ENCODE measurements at places on chromosomes 16 and 17.
A peak's percentile ranks its signal among the peaks of the same experiment; 100 is the strongest.

GRCh38 chr17:32742681-32743538, 134.0 kb downstream of the MYO1D start:
- no peak for DNase-seq

DNA sequence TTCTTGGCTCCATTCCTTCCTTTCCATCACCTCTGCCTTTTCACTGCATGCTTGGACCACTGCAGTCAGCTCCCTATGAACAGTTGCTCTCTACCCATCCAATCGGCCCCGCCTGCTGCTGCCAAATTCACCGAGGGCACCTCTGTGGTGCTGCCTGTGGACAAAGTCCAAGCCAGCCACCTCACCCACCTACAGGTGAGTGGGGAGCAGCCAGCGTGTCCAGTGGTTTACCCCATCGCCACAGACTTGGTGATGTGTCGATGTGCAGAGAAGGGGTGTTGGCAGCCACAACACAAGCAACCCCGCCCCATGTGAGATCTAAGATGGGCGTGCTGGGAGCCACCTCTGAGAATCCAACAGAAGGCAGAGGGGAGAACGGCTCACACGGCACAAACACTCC, 43.7 kb upstream of the STH start:
- no peak for DNase-seq

- peak; percentile 46 for DNase-seq
Measured at GRCh38 chr17:82781894-82782274, 30.0 kb downstream of the TBCD start.

DNA sequence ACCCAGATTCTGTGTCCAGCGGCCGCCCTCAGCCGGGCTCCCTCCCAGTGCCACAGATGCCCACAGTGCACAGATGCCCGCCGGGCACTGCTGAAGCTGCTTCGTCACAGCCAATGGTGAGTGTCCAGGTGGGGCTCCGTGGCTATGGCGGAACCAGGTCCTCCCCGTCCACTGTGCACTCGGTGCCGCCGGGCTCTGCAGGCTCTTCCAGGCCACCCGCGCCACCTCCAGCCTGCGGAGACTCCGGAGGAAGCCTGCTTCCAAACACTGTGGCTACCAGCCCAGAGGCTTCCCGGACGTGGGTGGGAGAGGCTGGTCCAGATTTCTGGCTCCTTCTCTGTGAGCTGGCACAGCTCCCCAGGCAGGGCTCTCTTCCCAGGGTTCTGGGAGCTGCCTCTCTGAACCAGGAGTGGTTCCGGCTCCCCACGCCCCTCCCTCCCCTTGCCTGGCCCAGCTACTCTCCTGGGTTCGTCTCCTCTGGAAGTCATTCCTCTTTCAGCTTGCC, 2.8 kb upstream of the PYCR1 start:
- DNase-seq, result no peak

GRCh38 chr17:74079537-74080300, 123.8 kb upstream of the RPL38 start:
- DNase-seq, result no peak

GRCh38 chr16:10200637-10201586, 18.7 kb upstream of the GRIN2A start:
- no peak for DNase-seq

GRCh38 chr16:88813269-88814143, 1.8 kb upstream of the APRT start:
- DNase-seq, result no peak

DNA sequence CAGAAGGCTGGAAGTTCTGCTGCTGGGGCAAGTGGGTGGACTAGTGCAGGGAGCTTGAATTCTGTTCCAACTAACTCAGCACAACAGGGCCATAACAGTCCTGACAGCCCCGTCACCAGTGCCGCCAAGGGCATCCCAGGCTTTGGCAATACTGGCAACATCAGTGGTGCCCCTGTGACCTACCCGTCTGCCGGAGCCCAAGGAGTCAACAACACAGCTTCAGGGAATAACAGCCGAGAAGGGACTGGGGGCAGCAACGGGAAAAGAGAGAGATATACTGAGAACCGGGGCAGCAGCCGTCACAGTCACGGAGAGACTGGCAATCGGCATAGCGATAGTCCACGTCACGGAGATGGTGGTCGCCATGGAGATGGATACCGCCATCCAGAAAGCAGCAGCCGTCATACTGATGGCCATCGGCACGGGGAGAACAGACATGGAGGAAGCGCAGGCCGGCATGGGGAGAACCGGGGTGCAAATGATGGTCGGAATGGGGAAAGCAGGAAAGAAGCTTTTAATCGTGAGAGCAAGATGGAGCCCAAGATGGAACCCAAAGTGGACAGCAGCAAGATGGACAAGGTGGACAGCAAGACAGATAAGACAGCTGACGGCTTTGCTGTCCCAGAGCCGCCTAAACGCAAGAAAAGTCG, 9.4 kb upstream of the PSMC5 start:
- no peak for DNase-seq

DNA sequence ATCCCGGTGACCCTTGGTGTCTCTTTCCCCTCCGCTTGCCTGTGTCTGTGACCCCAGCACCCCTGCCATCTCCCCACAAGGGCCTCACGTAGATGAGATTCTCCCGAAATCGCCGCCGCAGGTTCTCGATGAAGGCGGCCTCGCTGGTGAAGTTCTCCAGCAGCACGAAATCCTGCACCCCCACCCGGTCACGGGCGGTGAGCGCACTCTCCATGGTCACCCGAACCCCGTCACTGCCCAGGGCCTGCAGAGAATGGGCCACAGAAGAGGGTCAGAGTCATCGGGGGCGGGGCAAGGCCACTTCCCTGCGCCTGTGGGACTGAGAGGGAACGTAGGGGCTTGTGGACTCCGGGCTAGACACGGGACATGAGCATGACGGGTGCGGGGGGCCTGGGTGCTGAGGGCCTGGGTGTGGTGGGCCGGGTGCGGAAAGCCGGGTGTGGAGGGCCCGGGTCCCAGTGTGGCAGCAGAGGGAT, 8.4 kb downstream of the MYO1C start:
- no peak for DNase-seq

DNA sequence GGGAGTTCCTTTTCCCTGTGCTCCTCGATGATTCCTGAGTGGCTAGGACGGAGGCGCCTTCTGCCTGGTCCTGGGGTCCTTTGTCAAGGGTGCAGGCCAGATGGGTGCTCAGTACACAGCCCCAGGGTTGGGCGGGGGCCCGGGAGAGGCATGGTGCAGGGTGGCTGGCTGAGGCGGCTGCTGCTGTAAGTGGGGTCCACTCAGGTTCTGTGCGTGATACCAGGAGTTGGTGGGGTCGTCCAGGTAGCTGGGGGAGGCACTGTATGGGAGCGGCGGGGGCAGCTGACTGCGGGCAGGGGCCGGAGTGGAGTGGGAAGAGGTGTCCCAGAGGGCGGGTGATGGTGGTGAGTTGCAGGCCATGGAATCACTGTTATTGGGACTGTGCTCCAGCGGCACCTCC, 3.6 kb downstream of the DLX3 start:
- no peak for DNase-seq

GRCh38 chr17:49926886-49927285, 42.1 kb upstream of the DLX4 start:
- DNase-seq, result no peak

- DNase-seq, result no peak
Measured at GRCh38 chr16:2155977-2156848, 631 bp downstream of the TRAF7 start.

DNA sequence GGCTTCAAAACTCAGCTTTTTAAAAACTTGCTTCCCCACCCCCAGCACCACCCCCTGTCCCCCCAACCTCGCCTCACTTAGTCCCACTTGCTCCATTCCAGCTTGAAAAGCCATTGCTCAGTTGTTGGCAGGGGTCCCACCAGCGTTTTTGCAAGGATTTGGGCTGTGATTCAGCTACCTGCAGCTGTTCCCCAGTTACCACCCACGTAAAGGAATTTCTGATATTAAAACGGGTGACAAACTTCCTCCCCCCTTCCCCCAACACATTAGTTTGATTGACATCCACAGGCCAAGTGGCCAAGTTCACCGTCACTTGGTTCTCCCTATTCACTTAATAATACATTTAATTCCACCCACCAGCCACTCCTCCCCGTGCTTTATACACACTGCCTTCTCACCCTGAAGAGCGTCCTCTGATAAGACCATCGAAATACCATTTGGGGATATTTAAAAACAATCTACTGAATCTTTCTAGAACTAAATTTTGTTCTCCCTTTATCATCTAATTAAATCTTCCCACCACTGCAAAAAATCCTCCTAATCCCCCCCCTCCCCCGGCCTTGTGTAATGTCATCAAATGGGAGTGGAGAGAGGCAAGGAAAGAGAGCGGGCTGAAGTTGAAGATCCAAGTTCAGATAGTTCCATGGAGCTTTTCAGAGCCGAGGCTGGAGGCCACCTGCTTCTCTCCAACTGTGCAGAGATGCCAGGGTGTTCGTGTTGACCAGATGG, 55.1 kb downstream of the SOX9 start:
- DNase-seq, result no peak

DNA sequence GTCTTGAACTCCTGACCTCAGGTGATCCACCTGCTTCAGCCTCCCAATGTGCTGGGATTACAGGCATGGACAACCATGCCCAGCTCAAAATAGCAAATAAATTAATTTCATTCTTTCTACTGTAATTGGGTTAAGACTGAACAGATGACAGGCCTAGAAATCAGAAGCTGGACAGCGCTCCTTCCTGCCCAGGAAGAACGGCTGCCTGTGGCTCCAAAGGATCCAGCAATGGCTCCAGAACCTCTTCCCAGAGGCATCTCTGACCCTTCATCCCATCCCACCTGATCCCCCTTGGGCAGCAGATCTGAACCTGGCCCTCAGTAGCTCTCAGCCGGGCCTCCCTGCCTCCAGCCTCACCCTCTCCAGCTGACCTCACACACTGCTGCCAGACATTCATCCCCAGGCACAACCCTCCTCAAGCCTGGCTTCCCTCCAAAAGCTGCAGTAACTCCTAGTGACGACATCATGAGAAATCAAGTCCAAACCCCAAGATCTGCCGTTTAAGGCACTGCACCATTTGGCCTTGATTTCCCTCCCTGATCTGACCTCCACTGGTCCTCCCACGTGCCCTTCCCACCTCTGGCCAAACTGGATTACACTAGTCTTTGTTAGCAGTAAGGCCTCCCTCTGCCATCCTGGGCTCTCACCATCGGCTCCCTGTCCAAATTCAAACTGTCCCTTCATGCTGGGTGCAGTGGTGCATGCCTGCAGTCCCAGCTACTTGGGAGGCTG, 3.1 kb upstream of the MIF4GD start:
- no peak for DNase-seq

DNA sequence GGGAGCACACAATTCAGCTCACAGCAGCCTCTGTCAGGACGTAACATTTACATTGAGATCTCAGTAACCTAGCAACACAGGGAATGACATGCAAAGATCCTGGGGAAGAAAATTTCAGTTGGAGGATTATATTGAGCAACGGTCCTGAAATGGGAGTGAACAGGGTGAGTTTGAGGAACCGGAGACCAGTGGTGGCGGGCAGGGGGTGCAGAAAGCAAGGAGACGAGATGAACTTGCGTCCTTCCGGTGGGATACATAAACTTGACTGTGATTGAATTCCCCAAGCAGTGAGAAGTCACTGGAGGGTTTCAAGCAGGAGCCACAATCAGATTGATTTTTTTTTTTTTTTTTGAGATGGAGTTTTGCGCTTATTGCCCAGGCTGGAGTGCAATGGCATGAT, 51.5 kb downstream of the SHISA6 start:
- no peak for DNase-seq

- DNase-seq, result no peak
Measured at GRCh38 chr16:15502041-15502725, 67.8 kb downstream of the BMERB1 start.

- no peak for DNase-seq
Measured at GRCh38 chr16:29653471-29653870, 9.6 kb upstream of the SPN start.

- no peak for DNase-seq
Measured at GRCh38 chr16:85062845-85063244, 35.2 kb downstream of the KIAA0513 start.

- no peak for DNase-seq
Measured at GRCh38 chr17:50206604-50207293, 5.3 kb upstream of the COL1A1 start.
